ENCODE measurements at places on chromosomes 7 and 10.

DNA sequence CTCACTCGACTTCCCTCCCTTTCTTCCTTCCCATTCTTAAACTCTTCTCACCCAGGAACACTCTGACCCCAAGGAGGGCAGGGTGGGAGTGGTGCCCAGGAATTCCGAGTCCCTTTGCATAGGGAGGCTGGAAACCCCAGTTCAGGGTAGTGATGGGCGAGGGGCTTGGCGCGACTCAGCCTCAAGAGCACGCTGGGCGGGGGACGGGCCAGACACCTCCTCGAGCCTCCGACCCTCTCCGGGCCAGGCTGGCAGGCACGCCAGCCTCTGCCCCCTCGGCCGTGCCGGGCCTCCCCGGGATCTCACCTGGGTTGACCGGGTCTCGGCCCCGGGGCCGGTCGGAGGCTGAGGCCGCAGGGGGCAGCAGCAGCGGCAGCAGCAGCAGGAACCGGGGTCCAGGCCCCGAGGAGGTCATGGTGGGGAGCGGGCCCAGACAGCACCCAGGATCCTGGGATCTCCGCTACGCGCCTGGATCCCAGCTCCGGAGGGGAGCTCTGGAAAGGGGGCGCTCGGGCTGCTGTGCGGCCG is 457 bp downstream of the PLOD3 start:
- DNase-seq = no peak

- DNase-seq = no peak
Measured at GRCh38 chr10:106107706-106108105, 1056.8 kb downstream of the SORCS1 start.

DNA sequence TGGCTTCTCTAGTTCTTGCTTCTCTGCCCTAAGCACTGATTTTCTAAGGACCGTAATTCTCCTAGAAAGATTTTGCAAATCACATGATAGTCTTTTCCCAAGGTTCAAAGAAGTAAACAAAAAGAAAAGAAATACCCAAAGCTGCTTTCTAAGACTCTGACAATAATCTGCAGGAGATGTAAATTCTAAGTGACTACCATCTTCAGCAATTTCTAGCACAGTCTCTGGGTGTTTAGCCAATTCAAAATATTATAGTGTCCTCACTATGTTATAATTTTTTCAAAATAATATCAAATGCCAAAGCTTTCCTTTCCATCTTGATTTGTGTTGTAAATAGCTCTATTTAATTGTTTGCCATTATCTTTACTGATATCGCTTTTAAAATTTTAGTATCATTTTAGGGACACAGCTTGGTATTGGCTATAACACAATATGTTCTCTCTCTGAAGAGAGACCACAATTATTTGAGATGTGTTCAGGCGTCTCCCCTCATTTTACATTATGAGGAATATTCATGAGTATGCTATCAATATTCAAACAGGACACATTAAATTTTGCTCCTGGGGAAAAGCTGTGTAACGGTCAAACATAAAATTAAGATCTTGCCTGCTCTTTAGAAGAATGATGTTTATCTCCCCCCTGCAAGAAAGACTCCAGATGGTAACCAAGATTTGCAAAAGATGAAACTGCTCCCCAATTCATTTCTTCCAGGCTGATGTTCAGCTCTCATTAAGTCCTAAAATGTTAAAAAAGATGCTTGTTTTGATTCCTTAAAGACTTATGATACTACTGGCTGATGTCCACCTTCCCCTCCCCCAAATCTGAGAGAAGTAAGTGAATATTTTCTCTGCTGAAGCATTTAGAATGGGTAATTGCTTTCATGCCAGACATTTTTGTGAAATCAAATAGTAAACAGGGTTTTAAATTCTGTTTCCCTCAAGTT is 191.9 kb upstream of the WDR11 start:
- no peak for DNase-seq

- no peak for DNase-seq
Measured at GRCh38 chr10:103013416-103013815, 95.3 kb downstream of the CNNM2 start.

DNA sequence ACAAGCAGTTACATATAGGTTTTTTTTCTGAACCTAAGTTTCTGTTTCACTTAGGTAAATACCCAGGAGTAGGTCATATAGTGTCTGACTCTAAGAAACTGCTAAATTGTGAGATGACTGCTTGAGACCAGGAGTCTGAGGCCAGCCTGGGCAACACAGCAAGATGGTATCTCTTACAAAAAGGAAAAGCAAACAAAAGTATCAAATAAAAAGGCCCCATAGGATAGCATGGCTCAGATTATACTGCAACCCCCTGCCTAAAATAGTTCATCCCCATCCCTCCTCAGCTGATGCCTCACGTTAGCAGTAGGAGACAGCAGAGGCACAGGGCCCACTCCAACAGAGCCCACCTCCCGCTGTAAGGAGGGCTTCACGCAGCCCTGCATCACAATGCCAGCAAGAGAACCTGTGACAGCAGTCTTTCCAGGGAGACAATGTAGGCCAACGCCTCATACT is 90.3 kb downstream of the SRPK2 start:
- no peak for DNase-seq

GRCh38 chr10:91127341-91128082 is 93.0 kb upstream of the PCGF5 start:
- no peak for DNase-seq

- DNase-seq = no peak
Measured at GRCh38 chr10:43177595-43177994, 39.4 kb downstream of the CSGALNACT2 start.

DNA sequence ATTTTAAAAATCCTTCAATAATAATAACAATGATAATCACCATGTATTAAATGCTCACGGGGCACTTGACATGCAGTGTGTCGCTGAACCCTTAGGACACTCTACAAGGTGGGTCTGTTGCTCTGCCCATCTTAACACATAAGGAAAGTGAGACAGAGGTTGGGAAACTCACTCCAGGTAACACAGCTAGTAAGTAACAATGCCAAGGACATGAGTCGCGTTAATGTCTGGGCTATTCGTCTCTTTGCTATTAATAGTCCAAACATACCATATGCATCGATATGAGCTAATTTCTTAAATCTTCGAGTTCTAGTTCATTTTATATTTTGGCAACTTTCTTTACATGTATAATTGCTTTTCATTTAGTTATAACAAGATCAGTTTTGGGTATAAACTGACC is 79.5 kb downstream of the BEND7 start:
- no peak for DNase-seq

DNA sequence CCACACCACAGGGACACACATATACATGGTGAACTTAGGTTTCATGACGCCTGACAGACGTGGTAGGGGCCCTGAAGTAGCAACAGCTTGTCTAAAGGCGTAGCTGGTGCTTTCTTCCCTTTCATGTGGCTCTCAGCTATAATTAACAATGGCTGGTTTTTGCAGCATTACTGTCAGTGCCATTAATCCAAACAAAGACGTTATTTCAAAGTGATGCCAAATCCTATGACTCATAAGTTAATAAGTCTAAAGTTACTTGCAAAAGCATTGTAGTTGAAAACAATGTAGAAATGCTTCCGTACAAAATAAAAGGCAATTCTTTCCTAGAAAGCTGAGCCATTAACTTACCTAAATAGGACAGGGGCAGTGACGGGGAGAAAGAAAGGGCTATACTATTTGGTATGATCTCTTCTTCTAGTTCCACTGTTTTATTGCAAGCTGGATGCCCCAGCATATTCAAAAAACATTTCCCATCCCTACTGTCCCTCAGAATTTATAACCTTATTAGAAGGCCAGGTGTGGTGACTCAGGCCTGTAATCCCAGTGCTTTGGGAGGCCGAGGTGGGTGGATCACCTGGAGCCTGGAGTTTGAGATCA is 105.4 kb downstream of the ODAD2 start:
- no peak for DNase-seq

- no peak for DNase-seq
Measured at GRCh38 chr10:23340354-23340753, 4.2 kb downstream of the C10orf67 start.

- DNase-seq = peak; percentile 75
Measured at GRCh38 chr10:73865459-73866442, 8.6 kb downstream of the CAMK2G start.

DNA sequence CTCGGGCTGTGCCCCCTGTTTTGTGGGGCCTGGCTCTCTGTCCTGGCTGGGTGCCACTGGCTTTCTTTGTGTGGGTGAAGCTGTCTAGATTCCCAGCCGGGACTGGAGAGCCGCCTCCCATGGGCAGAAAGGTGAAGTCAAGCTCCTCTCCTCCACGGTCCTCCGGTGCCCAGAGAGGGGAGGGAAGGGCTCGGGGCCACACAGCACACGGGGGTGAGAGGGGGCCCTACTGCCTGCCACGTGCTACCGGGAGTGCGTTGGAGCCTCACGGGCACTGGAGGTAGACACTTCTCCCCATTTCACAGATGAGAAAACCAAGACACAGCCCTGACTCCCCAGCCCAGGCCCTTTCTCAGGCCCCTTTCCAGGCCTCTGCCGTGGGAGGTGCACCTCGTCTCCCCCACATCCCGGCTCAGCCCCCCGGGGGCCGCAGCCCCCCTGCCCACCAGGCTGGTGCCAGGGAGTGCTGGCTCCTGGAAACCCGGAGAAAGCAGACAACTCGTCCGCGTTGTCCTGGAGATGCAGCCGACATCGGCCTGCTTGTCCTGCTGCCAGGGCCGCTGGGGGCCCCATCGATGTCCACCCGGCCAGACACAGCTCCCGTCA is 55.8 kb downstream of the UNCX start:
- DNase-seq = no peak

GRCh38 chr7:139829025-139829774 is at the start of gene TBXAS1:
TBXAS1 (plus strand) TSS chr7:139829264; CDS start chr7:139829391, 127 bp downstream.
- DNase-seq = peak; percentile 54

GRCh38 chr10:91040343-91040742 is 119.5 kb upstream of the ANKRD1 start:
- DNase-seq = no peak

GRCh38 chr7:95472581-95473161 is 13.1 kb upstream of the ASB4 start:
- DNase-seq = no peak

- DNase-seq = no peak
Measured at GRCh38 chr10:19874791-19875190, 58.6 kb downstream of the PLXDC2 start.

GRCh38 chr10:110724116-110724921 is 80.2 kb downstream of the RBM20 start:
- no peak for DNase-seq

DNA sequence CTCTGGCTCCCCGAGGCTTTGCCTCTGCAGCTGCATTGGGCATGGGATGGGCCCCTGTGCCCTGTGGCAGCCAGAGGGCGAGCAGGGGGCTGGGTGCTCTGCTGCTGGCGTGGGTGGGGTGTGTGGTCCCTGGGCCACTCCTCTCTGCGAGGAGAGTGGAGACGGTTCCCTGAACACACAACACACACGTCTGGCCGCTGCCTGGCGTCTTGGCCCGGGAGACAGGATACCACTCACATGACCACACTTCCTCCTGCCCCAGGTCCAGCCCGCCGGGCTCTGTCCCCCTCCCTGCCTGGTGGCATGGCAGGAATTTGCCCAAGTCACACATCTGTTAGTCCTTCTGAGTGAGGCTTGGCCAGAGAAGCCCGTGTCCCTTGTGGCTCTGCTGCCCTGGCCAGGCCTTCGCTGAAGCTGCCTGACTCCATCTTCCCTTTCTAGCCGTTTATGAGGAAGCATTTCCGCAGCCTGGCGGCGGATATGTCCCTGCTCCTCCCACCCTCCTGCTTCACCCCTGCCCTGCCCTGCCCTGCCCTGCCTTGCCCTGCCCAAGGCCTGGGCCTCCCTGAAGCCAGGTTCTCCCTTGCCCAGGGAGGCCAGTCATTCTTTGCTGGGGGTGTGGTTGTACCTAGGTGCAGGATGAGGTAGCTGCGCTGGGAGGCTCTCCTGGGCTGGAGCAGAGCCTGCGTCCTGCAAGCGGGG is 3.0 kb downstream of the BRI3 start:
- no peak for DNase-seq

- no peak for DNase-seq
Measured at GRCh38 chr10:35347121-35347562, 10.8 kb downstream of the CCNY start.

DNA sequence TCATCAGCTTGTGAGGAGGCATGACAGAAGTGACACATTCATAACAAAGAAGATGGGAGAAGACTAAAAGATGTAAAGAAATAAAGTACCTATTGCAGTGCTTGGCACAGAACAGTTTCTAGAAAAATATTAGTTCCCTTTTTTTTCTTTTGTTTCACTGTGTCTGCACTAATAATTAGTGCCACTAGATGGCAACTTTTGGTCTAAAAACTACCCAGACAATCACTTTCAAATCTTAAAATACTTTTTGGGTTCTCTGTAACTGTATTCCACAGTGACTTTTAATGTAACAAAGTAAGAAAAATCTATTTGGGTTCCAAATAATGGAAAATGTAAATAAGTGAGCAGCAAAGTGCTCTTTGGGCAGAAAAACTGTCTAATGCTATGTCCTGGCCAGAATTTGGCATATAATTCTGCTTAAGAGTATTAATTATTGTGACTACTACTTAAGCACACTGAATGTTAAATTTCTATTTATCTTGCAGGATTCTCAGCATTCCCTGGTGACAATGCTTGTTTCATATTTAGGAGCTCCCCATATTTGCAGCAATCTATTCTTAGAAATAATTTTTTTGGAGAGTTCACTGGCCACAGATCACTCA is 134.8 kb upstream of the KIF5B start:
- DNase-seq = no peak

DNA sequence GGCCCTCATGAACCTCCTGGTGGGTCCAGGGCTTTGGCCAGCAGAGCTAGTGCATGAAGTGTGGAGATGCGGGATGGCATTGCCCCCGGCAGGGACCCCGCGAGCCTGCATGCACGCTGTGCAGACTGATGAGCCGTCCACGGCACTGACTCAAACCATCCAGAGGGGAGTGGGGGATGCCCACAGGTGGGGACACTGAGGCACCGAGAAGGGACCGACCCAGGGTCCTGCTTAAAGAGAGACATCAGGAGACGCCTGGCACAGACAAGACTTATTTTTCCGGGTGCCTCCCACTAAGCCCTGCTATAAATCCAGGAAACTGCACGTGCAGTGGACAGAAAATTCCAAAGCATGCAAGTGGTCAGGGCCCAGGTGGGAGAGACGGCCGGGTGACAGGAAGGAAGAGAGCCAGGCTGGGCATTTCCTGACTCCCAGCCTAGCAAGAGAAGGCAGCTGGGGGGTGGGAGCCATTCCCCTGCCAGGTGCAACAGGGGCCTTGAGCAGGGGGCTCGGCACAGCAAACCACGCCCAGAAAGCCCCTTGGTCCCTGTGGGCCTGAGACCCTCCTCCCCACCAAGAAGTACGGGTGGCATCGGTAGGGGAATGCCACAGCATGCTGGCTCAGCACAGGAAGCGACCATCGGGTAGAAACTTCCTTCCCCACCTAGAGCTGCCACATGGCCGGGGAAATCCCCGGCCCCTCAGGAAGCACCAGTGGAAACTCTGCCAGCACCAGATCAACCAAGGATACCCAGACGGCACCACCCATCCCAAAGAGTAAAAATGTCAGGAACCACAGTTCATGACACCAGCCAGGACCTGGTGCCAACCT is 91.5 kb downstream of the FOXL3 start:
- peak; percentile 83 for DNase-seq

All from activated CD8-positive, alpha-beta memory T cell treated with anti-CD3 and anti-CD28 coated beads for 24 hours (primary cell).